ENCODE measurements at places on chromosomes 1 and 21.

- no peak for DNase-seq
Measured at GRCh38 chr1:203823306-203823705, 27.9 kb downstream of the ZBED6 start.

DNA sequence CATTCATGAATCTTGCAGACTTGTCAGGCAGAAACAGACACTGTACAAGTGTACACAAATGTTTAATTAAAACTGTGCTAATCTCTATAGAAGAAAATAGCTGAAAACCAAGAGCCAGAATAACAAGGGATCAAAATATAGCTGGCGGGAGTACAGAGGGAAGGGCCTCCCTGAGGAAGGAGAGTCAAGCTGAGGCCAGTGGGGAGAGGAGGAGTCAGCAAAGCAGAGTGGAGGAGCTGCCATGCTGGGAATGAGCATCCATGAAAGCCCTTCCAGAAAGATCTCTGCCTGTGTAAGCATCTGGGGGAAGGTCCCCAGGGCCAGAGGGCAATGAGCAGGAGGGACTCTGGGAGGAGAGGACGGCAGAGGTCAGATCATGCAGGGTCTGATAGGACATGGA lies 15.1 kb downstream of the SLAMF8 start:
- DNase-seq: no peak

GRCh38 chr1:3577300-3577699 lies 34.0 kb downstream of the MEGF6 start:
- no peak for DNase-seq

GRCh38 chr1:182588500-182589396 lies at the start of gene RNASEL:
Gene RNASEL (minus strand): TSS chr1:182589256. CDS start chr1:182586806, 2,450 bp downstream.
- DNase-seq: peak; percentile 49

DNA sequence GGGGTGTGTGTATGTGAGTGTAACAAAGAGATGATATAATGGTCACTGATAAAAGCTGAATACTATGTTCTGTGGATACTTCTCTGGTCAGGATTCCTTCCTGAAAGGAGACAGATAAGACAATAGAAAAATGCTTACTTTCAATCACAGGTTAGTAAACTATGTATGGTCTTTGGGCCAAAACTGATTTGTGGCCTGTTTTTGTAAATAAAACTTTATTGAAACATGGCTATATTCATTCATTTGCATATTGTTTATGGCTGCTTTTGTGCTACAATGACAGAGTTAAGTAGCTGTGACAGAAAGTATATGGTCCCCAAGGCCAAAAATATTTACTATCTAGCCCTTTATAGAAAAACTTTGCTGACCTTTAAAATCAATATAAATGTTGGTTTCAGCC lies 82.2 kb upstream of the DMRTA2 start:
- DNase-seq: no peak

GRCh38 chr1:114117654-114118053 lies 36.0 kb downstream of the SYT6 start:
- no peak for DNase-seq

GRCh38 chr1:100250807-100251206 lies 1.2 kb upstream of the DBT start:
- DNase-seq: no peak

GRCh38 chr21:37983336-37984095 lies 67.3 kb upstream of the KCNJ6 start:
- no peak for DNase-seq

GRCh38 chr1:43945674-43946235 lies 995 bp upstream of the IPO13 start:
- DNase-seq: no peak

DNA sequence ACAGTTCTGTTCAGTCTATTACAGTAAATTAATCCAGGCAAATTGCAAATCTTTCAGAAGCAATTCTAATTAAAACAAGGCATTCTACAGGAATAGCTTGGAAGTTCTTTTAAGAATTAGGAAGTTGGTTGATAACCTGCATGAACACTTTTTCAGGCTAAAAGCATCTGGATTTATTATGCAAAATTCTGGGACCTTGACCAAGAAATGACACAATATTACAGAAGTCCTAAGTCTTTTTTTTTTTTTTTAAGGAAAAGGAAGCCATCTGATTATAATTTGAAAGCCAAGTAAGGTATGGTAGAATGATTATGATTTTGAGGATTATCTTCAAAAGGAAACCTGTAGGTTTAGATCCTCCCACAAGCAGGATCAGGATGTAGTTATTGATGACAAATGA lies 74.7 kb upstream of the KCNK2 start:
- DNase-seq: no peak

GRCh38 chr1:209783386-209783785 lies 973 bp downstream of the C1orf74 start:
- no peak for DNase-seq

DNA sequence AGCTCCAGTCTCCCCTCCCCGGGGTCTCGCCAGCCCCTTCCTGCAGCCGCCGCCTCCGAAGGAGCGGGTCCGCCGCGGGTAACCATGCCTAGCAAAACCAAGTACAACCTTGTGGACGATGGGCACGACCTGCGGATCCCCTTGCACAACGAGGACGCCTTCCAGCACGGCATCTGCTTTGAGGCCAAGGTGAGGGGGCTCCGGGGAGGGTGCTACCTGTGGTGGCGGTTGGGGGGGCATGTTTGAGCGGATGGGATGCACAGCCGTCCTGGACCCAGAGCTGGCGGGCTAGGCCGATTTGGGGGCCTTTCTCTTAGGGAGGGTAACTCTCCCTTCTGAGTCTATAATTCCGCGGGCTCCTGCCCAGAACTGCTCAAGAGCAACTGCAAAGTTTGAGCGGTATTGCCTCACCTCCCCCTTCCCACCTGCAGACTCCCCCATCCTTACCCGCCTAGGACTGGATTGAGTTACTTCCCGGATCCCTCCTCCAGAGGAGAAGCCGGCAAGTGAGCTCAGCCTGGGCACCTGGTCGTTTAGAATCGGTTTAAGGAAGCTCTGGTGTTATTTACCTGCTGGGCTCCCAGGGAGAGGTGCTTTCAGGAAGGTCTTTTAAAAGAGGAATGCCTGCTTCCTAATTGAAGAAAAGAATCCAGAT lies 730 bp downstream of the NOS1AP start:
- DNase-seq: no peak

- DNase-seq: no peak
Measured at GRCh38 chr1:88544195-88544594, 139.9 kb upstream of the PKN2 start.

DNA sequence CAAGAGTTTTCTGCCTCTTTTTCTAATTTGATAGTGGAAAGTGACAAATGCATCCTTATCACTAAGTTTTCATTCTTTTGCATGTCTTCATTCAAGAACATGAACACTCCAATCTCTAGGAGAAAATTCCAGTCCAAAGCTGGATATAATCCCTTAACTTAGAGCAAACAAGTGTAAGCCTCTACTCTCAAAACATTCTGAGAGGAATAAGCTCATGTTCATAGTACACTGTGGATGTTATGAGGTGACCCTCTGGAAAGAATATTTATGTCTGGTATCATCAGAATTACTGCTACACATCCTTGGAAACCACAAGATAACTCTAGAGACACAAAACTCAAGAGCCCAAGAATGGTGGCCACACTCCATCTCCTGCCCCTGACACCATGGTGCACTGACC lies 15.1 kb downstream of the SIPA1L2 start:
- DNase-seq: no peak

GRCh38 chr21:38438462-38438893 lies 59.8 kb downstream of the ERG start:
- DNase-seq: no peak

- DNase-seq: no peak
Measured at GRCh38 chr1:101448018-101448417, 211.2 kb downstream of the S1PR1 start.

DNA sequence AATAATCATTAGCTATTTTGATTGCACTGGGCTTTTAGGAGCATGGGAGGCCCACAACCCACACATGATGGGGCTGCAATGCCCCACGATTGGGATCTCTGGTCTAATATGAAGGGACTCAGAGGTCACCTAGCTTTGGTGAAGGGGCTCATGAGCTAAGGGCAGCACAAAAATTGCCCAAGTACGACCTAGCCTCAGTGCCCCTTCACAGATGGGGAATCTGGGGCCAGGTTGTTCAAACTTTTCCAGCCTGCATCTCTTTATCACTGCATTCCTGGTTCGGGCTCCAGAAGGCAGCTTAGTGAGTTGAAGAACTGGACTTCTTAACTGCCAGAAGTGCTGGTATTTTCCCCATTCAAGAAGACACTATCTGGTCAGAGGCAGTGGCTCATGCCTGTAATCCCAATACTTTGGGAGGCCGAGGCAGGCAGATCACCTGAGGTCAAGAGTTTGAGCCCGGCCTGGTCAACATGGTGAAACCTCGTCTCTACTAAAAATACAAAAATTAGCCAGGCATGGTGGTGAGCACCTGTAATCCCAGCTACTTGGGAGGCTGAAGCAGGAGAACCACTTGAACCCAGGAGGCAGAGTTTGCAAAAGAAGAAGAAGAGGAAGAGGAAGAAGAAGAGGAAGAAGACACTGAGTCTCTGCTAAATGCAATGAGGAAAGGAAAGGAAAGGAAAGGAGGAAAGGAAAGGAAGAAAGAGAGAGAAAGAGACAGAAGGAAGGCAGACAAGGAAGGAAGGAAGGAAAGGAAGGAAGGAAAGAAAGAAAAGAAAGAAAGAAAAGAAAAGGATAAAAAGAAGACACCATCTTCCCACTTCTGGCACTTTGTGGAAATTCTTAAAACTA lies 258.5 kb upstream of the IRF2BP2 start:
- no peak for DNase-seq

- no peak for DNase-seq
Measured at GRCh38 chr1:64124704-64125440, 78.6 kb upstream of the UBE2U start.

DNA sequence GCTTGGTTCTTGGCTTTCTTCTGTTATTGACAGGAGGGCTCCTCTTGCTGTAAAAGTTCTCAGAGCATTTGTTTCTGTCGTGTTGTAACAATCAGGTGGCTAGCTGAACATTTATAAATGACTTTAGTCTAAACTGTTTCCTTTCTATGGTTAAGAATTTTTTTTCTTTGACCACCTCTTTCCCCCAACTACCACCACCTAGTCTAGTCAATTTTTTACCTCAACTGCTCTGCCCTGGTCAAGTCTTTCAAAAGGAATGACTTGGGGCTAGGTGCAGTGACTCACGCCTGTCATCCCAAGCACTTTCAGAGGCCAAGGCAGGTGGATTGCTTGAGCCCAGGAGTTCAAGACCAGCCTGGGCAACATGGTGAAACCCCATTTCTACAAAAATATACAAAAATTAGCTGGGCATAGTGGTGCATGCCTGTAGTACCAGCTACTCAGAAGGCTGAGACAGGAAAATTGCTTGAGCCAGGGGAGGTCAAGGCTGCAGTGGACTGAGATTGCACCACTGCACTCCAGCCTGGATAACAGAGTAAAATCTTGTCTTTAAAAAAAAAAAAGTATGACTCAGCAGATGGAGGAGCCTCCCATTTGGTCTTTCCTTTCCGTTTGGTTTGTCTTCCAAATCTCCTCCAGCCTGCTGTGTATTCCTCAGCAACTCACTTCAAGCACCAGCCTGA lies 40.7 kb downstream of the MAP3K21 start:
- no peak for DNase-seq

DNA sequence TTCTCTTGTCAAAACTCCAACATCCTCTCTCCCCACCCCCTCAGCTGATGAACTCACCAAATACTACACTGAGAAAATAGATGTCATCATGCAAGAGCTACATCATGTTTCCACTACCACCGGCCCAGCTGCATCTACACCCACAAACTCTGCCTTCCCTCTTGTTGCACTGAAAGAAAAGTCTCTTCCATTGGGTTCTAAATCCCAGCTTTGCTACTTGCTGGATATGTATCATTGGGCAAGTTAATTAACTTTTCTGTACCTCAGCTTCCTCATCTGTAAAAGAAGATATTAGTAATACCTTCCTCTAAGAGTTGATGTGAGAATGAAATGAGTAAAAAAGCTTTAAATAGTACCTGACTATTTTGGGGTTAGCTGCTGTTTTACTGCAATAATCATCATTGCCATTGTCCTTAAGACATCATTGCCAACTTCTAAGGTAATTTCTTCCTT lies 108.6 kb downstream of the OLFML2B start:
- peak; percentile 5 for DNase-seq

GRCh38 chr1:208239473-208240381 lies 4.5 kb downstream of the PLXNA2 start:
- no peak for DNase-seq

- no peak for DNase-seq
Measured at GRCh38 chr1:192730198-192730597, 78.6 kb upstream of the RGS2 start.

DNA sequence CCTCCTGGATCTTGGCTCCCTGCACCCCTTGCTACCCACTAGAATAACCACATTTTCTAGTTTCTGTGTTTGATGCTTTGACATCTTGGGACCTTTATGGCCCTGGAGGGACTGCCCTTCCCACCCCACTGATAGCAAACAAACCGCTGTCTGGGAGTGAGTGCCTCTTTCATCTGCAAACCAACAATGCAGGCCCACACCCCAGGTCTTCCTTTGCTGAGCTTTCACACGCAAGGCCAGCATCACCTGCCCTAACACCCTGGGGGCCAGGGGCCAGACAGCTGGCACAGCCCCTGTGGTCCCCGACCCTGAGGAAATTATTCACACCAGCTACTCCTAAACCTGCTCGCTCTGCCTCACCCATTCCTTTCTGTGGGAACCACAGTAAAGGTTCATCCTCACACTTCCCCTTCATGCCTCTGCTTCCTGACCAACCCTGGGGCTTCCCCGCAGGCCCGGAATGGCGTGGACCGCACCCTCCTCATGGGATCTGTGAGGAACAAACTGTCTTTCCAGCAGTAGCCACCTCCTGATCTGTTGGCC lies 15.4 kb downstream of the SLC2A7 start:
- no peak for DNase-seq

GRCh38 chr1:58650141-58650540 lies 49.7 kb downstream of the MYSM1 start:
- DNase-seq: no peak

GRCh38 chr1:233143241-233143640 lies 152.3 kb downstream of the PCNX2 start:
- DNase-seq: no peak

DNA sequence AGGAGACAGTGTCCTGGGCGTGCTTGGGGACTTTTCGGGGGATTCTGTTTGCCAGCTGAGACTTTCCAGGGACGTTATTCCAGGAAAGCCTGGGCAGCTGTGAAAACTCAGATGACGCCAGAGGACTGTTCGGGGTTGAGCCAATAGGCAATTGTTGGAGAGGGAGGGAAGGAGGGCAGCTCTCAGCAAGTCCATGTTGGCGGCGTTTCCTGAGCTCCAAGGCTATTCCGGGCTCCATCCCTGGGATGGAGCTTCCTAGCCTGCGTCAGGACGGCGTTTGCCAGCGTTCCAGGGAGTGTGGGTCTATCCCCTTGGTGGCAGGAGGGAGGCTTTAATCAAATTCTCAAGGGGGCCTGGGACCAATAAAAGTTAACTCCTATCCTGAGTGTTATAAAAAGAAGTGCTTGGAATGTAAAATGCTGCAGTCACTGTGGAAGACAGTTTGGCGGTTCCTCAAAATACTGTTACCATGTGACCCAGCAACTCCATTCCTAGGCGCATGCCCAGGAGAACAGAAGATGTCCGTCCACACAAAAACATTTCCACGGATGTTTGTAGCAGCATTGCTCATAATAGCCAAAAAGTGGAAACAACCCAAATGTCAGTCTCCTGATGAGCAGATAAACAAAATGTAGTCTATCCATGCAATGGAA lies 15.2 kb downstream of the SLC27A3 start:
- DNase-seq: no peak

- no peak for DNase-seq
Measured at GRCh38 chr1:54391450-54392209, 14.6 kb downstream of the SSBP3 start.

- no peak for DNase-seq
Measured at GRCh38 chr1:163928069-163928468, 606.3 kb downstream of the NUF2 start.

Data from stimulated activated CD4-positive, alpha-beta T cell treated with anti-CD3 and anti-CD28 coated beads, Interleukin-2, amount 100 ng/mL, for 48 hours (primary cell).